ENCODE measurements at places on chromosomes 13 and 19.

- no peak for DNase-seq
Measured at GRCh38 chr19:33231511-33231910, 5.9 kb upstream of the SLC7A10 start.

DNA sequence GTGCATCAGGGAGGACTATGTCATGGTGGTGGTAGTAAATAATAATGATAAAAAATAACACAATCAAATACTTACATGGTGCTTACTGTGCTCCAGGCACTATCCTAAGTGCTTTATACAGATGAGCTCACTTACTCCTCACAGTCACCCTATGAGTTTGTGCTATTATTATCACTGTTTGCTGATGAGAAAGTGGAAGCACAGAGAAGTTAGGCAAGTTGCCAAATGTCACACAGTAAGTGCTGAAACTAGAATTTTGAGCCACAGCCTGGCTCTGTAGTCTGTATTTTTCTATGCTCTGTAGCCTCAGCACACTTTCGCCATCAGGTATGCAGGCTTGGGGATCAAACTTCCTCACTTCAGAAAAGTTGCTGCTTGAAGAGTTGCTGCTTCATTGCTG is 46.6 kb downstream of the HTR2A start:
- DNase-seq = no peak

DNA sequence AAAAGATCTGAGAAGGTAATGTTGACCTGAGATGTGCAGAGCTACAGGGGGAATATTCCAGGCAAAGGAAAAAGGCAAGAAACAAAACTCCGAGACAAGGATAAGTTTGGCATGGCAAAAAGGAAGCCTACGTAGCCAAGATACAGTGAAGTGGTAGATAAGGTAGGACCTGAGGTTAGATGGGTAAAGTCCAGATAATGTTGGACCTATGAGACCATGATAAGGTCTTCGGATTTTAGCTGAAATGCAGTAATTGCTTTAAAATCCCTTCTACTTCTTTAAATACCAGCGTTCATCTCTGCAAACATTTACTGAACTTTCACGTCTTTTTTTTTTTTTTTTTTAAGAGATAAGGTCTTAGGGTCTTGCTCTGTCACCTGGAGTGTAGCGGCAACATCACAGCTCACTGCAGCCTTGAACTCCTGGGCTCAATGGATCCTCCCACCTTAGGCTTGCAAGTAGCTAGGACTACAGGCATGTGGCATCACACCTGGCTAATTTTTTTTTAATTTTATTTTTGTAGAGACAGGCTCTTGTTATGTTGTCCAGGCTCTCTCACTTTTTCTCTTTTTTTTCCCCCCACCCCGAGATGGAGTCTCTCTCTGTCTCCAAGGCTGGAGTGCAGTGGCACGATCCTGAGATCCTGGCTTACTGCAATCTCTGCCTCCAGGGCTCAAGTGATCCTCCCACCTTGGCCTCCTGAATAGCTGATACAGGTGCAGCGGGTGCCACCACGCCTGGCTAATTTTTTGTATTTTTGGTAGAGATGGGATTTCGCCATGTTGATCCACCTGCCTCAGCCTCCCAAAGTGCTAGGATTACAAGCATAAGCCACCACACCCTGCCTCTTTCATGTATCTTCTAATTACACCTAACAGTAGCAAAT is 4.2 kb upstream of the WBP4 start:
- DNase-seq = no peak

DNA sequence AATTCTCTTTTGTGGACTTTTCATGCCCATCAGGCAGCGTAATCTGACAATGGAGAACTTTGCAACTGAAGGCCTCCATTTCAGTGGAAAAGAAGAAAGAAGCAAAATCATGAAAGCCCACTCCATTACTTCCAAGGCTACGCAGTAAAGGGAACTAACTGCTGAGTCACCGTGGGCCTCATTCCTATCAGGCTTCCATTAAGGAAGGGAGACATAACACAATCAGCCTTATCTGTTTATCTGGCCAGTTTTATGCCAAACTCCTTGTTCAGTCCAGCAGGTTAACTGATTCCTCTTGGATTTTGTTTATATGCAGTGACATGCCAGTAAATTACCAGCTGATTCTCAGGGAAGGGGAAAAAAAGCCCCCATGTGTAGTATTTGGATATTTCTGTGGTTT is 56.8 kb upstream of the KATNAL1 start:
- DNase-seq = no peak

GRCh38 chr19:47631681-47632446 is 22.9 kb downstream of the BICRA start:
- DNase-seq = no peak

DNA sequence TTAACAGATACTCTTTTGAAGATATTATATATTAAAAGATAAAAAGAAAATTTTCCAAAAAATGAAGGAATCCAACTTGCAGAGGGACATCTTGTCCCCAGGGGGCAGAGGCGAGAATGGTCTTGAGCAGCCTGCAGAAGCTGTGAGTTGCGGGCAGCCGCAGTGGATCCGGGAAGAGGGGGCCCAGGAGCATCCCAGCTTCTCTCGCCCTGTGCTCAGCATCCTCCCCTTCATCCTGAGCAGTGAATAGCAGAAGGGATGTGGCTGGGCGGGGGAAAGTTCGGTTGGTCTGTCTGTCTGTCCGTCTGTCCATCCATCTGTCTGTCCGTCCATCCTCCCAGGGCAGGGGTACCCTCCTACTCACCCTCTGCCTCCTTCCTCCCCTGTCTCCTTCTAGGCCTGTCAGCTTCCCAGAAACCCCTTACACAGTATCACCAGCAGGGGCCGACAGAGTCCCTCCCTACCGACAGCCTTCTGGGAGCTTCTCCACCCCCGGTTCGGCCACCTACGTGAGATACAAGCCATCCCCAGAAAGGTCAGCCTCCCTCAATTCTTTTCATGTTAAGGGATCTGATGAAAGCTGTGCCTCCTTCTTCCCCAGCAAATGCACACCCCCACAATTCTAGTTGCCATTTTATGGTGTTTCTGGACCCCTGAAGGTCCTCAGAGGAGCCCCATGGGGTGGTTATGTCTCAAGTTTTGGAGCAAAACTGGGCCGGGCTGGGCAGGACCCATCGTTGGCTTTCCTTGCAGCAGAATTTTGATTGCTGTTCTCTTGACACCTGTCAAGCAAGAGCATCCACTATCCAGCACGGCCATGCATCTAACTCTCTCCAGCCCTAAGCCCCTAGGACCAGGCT is 81.6 kb downstream of the DPF1 start:
- peak; percentile 62 for DNase-seq

DNA sequence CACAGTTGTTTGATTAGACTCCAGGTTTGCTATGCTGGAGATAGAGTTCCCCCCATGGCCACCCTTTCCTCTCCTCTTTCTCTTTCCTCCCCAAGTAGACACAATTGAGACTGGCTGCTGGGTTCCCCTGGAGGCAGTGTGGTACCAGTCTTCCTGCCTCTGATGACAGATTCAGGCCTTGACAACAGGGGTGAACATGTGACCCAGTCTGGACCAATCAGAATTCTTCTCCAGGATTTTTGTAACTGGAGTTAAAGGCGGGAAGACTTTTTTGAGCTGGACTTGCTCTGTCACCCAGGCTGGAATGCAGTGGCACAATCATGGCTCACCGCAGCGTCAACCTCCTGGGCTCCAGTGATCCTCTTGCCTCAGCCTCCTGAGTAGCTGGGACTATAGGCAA is 48.7 kb downstream of the CCNE1 start:
- no peak for DNase-seq

DNA sequence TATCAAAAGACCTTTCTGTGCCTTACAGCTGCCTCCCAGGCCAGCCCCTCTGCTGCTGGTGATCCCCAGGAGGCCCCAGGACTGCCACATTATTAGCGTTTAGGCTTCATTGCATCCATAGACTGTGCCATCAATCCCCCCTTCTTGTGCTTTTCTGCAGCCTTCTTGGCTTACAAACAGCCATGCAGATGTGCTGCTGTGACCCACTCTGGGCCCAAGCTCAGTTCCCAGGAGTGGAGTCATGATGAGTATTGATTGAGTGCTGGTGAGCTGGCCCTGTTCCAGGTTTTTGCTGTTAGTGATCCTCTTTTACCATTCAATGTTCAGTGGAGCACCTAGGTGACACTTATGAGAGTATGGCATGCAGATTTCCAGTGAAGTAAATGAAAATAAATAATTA is 59.9 kb upstream of the SLAIN1 start:
- DNase-seq = no peak

DNA sequence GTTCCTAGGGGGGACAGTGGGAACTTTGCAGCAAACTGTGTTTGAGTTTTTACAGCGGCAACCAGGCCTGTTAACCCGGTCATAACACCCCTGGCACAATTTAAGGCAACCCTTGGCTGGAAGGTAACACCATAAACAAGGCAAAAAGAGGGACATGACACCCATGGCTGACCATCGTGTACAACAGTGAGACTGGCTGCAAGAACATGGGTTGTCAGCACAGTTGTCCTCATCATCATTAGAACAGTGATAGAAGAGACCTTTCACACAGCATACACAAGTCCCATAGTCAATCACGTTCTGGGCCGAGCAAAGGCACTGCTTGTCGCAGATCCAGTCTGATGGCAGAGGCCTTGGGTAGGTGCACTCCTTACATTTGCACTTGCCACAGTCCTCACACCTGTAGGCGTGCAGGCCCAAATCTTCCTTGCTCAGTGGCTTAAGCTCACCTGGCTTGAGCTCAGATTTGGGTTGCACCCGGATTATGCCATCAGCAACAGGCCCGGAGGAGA is 4.1 kb downstream of the SPRY2 start:
- DNase-seq = no peak

DNA sequence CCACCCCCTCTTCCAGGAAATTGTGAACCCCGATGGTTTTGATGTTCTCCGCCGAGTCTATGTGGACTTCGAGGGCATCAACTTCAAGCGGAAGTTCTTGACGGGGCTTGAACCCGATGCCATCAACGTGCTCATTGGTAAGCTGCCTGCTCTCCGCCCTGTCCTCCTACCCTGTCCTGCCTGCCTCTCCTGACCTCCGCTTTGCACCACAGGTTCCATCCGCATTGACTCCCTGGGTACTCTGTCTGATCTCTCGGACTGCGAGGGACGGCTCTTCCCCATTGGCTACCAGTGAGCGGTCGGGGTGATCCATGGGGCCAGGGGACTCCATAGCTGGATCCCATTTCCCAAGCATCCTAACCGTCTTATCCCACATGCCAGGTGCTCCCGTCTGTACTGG is 11.9 kb downstream of the IGFLR1 start:
- no peak for DNase-seq

DNA sequence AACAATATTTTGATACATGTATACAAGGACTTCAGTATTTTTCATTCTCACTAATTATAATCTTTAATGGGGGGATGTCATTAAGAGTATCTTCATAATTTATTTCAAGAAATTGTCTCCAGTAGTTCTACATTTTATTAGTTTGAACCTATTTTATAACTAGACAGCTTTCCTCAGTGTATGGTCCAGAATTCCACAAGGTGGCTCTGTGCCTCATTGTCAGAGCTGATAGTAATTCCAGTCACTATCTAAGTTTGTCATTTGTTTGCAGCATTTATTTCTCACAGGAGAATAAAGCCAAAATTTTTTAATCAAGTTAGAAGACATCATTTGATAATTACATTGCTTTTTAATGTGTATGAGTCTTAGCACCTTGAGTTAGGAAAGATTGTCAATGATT is 1633.0 kb upstream of the PCDH20 start:
- no peak for DNase-seq

- DNase-seq = no peak
Measured at GRCh38 chr13:106382534-106382933, 152.9 kb downstream of the EFNB2 start.

GRCh38 chr19:41192574-41193429 is at the start of gene CYP2S1:
Gene CYP2S1, plus strand, starts transcription at chr19:41193219. Its CDS starts 46 bp downstream, at chr19:41193265.
- no peak for DNase-seq

DNA sequence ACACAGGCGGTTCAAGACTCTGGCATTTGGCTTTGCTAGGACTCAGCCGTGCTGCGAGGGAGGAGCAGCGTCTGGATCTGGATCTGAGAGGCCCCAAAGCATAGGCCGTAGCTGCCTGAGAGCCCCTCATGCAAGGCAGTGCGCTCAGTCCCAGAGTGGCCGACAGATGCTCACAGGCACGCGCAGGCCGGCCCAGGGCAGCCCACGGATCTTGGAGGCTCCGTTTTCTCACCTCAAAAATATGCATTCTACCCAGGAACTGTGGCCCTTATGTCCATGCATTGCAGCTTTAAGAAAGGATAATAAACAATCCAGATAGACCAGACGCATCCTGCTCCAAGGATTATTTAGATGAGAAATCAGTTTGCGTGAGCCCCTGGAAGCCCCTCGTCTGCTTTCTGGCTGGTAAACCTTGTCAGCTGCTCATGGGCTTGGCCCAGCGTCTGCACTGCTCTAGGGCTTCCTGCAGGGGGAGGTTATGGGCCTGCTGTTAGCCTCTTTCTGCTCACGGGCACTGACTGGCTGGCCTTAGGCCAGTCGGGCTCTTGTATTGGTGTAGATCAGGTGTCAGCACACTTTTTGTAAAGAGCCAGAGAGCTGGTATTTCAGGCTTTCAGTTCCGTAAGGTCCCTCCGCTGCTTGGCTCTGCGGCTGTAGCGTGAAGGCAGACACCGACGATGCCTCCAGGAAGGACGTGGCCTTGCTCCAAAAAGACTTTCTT is 24.2 kb downstream of the TEX29 start:
- DNase-seq = peak; percentile 28

- DNase-seq = no peak
Measured at GRCh38 chr13:19573120-19573716, 11.9 kb upstream of the TPTE2 start.

DNA sequence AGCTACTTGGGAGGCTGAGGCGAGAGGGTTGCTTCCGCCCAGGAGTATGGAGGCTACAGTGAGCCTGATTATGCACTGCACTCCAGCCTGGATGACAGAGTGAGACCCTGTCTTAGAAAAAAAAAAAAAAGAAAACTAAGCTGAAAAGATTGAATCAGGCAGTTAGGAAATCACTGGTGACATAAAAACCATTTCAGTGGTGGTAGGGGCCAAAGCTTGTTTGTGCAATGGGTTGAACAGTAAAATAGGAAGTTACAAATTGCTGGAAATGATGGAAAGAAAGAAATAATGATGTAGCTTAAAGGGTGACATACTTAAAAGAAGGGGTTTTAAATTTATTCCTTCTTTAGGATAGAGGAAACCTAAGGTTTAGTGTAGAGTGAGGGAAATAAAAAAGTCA is 4.8 kb upstream of the OXGR1 start:
- DNase-seq = no peak

DNA sequence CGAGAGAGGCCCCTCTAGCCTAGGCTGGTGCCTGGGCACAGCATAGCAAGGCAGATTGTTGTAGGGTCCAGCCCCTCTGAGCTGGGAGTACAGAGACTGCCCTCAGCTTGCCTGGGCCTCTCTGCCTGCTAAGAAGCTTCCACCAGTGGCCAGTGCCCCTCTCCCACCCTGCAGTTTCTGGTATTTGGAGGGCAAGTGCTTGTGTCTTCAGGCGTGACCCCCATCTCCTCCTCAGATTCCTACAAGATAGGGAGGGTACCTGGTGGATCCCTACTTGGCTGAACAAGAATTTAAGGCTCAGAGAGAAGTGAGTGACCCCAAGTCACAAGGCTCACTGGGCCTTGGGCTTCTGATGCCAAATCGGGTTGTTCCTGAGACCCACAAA is 152.7 kb downstream of the URI1 start:
- no peak for DNase-seq

GRCh38 chr19:728011-728410 is 19.3 kb downstream of the PALM start:
- no peak for DNase-seq

GRCh38 chr13:46479283-46479682 is 73.7 kb upstream of the LRCH1 start:
- DNase-seq = no peak
